ENCODE measurements at places on chromosomes 6 and 20. TPM values are rescaled to one million over a fixed set of nuclear protein-coding genes. Genes with fewer than 3 reads are reported as not detected.

IL17F gene
- total RNA-seq, result not detected

CALHM4 gene
- total RNA-seq, result not detected

CASS4 gene
- total RNA-seq, result 0.12 TPM

TFAP2D gene
- total RNA-seq, result not detected

DACT2 gene
- total RNA-seq, result 0.08 TPM

PCNA gene
- total RNA-seq, result 388 TPM

SLC22A3 gene
- 47.2 TPM for total RNA-seq

NFATC2 gene
- 8.4 TPM for total RNA-seq

PLAGL1 gene
- total RNA-seq, result 8.3 TPM

SLC22A1 gene
- total RNA-seq, result 2.0 TPM

PPP1R3G gene
- 2.2 TPM for total RNA-seq

KCNK15 gene
- total RNA-seq, result 0.59 TPM

HLA-DQB1 gene
- not detected for total RNA-seq

PRL gene
- total RNA-seq, result not detected

VSTM2L gene
- total RNA-seq, result 18.5 TPM

SLC22A7 gene
- not detected for total RNA-seq

FAM217A gene
- not detected for total RNA-seq

CALHM6 gene
- total RNA-seq, result not detected

DSP gene
- 41.5 TPM for total RNA-seq

BMP7 gene
- total RNA-seq, result 1.1 TPM

NNAT gene
- total RNA-seq, result not detected

SOD2 gene
- total RNA-seq, result 188 TPM

ANGPT4 gene
- 0.02 TPM for total RNA-seq

RAET1L gene
- total RNA-seq, result 0.44 TPM

ACAT2 gene
- total RNA-seq, result 30.0 TPM

TCP11 gene
- not detected for total RNA-seq

COL21A1 gene
- total RNA-seq, result 0.55 TPM

MYB gene
- 0.83 TPM for total RNA-seq

LPA gene
- total RNA-seq, result 0.09 TPM

SLC13A3 gene
- total RNA-seq, result not detected

TNFRSF6B gene
- total RNA-seq, result 0.97 TPM

BPI gene
- total RNA-seq, result not detected

OR2J3 gene
- not detected for total RNA-seq

PDE7B gene
- total RNA-seq, result 0.63 TPM

ASIP gene
- total RNA-seq, result not detected

XKR7 gene
- total RNA-seq, result 0.01 TPM

COL9A1 gene
- total RNA-seq, result not detected

OR11A1 gene
- total RNA-seq, result not detected

MEA1 gene
- 90.1 TPM for total RNA-seq

VSX1 gene
- 0.99 TPM for total RNA-seq

MLIP gene
- total RNA-seq, result not detected

TINAG gene
- not detected for total RNA-seq

RNF182 gene
- 3.1 TPM for total RNA-seq

MPC1 gene
- 4.7 TPM for total RNA-seq

PTCHD4 gene
- total RNA-seq, result not detected

PRPH2 gene
- not detected for total RNA-seq

RWDD1 gene
- total RNA-seq, result 43.1 TPM

ATP6V1G2 gene
- 0.46 TPM for total RNA-seq

PCED1A gene
- 26.6 TPM for total RNA-seq

TMEM14B gene
- total RNA-seq, result 139 TPM

NMBR gene
- total RNA-seq, result not detected

MLN gene
- total RNA-seq, result not detected

DNAH8 gene
- not detected for total RNA-seq

ADAM33 gene
- not detected for total RNA-seq
